ENCODE measurements at places on chromosomes 13 and 19.
A peak's percentile ranks its signal among the peaks of the same experiment; 100 is the strongest.

GRCh38 chr13:111281751-111282311, 38.6 kb upstream of the TEX29 start:
- DNase-seq: no peak

DNA sequence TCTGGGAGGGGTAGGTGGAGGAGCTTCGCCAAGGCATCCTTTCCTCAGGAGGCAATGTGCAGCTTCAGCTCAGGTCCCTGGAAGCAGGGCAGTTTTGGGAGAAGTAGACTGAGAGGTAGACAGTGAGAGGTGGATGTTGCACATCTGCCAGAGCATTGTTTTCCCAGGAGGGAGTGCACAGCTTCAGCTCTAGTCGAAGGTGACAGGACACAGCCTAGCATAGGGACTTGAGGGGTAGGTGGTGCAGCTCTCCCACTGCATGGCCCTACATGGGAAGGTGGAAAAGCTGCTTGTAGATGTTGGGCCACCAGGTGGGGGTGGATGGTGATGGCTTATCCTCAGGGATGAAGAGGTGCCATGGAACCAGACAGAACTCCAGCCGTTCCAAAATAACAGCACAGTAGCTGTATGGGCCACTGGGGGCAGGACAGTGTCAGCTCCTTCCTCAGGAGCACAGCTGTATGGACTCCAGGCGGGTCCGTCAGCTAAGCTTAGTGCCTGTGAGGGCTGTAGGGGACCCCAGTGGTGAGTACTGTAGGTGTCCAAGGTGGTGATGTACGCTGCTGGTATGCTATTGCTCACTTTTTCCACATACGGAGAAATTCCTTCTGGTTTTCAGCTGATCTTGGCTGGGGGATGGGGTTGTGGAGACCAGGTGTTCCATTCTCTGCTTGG, 17.4 kb upstream of the ZNF543 start:
- no peak for DNase-seq

DNA sequence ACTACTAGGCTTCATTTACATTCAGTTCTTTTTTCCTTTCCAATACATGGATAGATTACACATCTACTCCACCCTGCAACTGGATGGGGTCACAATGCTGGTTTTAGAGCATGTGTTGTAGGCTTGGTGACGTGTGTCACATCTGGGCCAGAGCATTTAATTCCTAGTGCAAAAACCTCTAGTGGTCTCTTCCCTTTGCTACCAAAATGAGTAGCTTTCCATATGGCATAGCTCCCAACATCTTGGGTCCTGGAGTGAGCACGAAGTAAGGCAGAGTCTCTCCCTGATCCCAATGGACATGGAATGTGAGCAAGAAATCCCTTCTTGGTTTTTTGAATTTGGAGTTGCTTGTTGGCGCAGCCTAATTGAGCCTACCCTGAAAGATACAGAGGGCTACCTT, 51.7 kb downstream of the TNFSF11 start:
- DNase-seq: no peak

- DNase-seq: no peak
These were observed 25.7 kb downstream of the TEX29 start for GRCh38 chr13:111346101-111346680.

DNA sequence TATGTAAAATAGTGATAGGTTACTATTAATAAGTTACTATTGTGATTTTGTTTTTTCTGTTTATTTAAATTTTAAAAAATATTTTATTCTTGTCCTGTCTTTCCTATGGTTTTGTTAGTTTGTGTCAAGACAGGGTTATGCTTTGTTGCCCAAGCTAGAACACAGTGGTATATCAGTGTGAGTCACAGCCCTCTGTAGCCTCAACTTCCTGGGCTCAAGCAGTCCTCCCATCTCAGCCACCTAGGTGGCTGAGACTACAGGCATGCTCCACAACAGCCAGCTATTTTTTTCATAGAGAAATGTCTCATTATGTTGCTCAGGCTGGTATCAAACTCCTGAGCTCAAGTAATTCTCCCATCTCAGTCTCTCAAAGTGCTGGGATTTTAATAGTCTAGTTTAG, 99.5 kb downstream of the ZNF675 start:
- no peak for DNase-seq

- DNase-seq: no peak
These were observed 202.4 kb downstream of the LMO7 start for GRCh38 chr13:75838366-75839005.

DNA sequence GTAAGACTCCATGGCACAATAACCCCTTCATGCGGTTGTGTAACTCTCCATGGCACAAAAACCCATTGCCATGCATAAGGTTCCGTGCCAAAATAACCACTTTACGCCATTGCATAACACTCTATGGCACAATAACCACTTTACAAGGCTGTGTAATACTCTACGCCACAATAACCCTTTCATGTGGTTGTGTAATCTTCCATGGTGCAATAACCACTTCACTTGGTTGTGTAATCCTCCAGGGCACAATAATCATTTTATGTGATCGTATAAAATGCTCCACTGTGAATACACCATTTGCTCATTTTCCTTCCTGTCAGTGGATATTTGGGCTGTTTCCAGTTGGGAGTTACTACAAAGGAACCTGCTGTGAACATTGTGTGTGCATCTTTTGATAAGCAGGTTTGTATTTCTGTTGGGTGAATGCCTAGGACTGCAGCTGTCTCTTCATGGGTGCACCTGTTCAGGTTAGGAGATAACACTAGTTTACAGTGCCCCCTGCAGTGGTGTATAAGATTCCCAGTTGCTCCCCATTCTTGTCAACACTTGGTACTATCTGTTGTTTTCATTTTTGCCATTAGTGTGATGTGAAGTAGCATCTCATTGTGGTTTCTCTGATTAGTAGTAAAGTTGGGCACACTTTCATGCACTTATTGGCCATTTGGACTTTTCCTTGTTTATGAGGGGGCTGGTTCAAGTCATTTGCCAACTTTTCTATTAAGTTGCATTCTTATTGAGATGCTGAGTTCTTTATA, 21.1 kb upstream of the ZSCAN18 start:
- no peak for DNase-seq

DNA sequence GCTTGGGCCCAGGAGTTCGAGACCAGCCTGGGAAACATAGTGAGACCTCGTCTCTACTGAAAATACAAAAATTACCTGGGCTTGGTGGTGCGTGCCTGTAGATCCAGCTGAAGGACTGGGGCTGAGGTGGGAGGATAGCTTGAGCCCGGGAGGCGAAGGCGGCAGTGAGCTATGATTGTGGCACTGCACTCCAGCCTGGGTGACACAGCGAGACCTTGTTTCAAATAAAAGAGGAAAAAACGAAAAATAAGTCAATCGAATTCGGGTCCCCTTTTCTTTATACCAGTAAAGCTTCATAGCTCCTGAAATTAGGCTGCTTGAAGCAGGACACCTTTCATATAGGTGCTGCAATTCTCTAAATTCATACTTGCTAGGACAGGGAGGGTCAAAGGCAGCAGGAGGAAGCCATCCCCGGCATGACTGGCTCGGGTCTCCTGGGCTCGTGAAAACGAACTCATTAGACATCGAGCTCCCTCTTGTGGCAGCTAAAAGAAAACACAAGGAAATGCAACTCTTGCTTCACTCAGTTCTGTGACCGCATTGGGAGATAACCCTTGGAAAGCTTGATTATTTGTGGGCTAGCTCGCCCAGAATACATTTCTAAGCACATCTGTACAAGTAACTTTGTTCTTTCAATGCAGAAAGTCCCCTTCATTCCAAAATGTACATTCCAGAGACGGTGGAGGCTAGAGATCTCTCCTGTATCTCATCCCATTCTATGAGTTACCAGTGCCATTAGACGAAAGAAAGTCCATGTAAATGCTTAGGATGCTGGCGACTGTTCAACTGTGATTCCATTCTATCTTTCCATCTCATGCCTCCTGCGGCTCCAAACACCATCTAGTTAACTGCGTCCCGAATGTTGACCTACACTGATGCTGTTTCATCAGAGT, 16.8 kb downstream of the FPR2 start:
- DNase-seq: peak; percentile 10

GRCh38 chr19:35059006-35059798, 17.7 kb downstream of the HPN start:
- no peak for DNase-seq

- DNase-seq: no peak
These were observed 23.2 kb downstream of the CATSPERD start for GRCh38 chr19:5743630-5744029.

GRCh38 chr13:51764184-51765141, 39.5 kb downstream of the DHRS12 start:
- peak; percentile 21 for DNase-seq

DNA sequence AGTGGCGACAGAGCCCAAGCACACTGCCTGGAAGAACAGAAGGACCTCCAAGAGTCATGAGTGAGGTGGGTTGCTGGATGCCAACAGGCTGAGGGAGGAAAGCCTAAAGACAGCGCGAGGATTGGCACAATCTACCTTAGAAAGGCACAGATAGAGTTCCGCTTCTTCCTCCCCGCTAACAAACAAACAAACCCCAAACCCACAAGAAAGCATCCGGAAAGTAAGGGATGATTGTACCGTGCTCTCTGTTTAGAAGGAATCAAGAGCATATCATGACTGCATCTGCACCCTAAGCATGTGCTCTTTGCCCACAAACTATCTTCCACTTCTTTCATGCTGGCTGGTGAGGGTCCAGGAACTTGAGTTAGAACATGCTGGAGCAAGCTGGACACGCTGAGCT, 233.0 kb upstream of the KLF12 start:
- no peak for DNase-seq

DNA sequence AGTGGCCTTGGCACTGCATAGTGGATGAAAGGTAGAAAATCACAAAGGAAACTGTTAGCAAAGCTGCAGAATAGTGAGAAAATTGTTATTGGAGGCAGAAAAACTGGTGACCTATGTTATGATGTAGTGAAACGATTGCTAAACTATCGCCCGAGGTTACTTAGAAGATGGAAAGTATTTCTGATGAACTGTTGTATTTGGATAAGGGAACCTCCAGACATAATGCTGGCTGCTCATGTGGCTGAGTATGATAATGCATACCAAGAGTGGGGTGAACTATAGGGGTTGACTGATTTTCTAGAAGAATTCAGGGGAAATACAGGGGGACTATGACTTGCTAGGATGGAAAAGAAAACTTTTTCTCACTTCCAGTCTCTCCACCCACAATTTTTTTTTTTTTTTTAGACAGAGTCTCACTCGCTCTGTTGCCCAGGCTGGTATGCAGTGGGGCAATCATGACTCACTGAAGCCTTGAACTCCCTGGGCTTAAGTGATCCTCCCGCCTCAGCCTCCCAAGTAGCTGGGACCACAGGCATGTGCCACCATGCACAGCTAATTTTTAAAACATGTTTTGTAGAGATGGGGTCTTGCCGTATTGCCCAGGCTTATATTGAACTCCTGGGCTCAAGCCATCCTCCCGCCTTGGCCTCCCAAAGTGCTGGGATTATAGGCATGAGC, 4.4 kb upstream of the EID2 start:
- no peak for DNase-seq

- DNase-seq: no peak
These were observed 76.2 kb downstream of the SLC15A1 start for GRCh38 chr13:98676239-98676638.

DNA sequence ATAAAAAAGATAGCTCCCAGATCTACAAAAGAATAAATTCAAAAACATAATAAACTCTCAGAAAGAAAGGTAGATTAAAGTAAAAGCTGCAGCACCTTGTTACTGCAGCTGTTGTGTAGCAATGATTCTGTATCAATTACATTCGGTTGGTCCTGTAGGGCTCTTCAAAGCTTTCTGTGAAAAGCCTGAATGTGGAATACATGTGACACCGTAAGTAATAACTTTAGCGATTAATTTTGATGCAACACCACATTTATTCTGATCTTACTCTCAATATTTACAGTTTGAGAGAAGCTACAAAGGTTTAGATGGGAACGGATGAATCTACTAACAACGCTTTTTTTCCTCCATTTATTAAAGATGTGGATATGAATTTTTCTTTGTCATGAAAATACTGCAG, 279.2 kb downstream of the DACH1 start:
- DNase-seq: no peak

DNA sequence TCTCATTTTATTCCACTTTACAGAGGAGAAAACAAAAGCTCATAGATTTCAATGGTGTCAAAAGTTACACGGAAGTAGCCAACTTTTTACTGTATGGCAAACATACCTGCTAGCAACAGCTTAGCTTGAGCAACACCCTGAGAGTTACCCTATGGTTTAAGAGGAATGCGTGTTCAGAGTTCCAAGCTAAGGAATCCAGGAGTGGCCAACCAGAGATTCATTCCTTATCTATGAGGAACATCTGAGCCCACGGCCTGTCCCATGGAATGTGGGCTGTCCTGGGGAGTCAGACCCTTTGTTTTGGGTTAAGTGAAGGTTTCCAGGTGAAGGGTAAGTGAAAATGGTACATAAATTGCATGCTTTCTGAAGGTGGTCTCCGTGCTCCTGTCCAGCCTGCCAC, 67.5 kb downstream of the STARD13 start:
- no peak for DNase-seq

- DNase-seq: no peak
These were observed 237.0 kb downstream of the POSTN start for GRCh38 chr13:37361608-37362007.

- no peak for DNase-seq
These were observed 549.5 kb upstream of the ARGLU1 start for GRCh38 chr13:107117327-107118012.

DNA sequence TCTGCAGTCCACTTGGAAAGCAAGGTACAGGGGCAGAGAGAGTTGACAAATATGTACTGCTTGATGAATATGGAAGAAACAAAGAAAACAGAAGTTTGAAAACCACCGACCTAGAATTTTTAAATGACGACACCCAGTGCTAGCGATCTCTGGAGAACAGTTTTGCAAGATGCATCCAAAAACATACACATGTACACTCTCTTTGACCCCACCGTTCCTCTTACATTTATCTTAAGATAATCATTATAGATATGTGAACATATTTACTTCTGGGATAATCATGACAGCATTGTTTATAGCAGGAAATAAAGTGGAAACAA, 40.8 kb upstream of the IGSF23 start:
- DNase-seq: no peak

- no peak for DNase-seq
These were observed 10.3 kb downstream of the PALM start for GRCh38 chr19:718991-719512.

- DNase-seq: no peak
These were observed 34.3 kb downstream of the ATP4B start for GRCh38 chr13:113623491-113624234.

GRCh38 chr13:112905086-112905485, 63.9 kb upstream of the MCF2L start:
- no peak for DNase-seq
